ENCODE measurements at places on chromosomes 6 and 20. TPM values are rescaled to one million over a fixed set of nuclear protein-coding genes. Genes with fewer than 3 reads are reported as not detected.

SRXN1 gene
- total RNA-seq: 26.9 TPM

CST5 gene
- total RNA-seq: not detected

KHDC3L gene
- total RNA-seq: 0.47 TPM

DNA sequence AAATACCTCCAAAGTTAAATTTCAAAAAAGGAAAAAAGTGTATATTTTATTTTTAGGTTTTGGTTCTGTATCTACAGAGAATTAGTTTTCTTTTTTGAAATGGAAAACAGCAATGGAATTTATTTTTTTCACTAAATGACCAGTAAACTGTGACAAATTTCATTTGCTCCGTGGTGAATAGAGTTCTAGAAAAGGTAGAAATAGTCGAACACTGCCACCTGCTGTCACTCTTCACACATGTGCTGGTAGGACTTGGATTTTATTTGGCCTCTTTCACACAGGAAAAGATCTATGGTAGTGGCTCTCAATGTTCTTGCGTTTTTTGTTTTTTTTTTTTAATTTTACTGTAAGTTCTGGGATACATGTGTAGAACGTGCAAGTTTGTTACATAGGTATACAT is 312.5 kb downstream of the EYA4 start:
- DNase-seq: peak; percentile 75
- no peak overlapping the region for H3K27ac ChIP-seq
- H3K4me3 ChIP-seq: no peak overlapping the region
- no peaks in the 10 kb centered on the region for H3K4me1 ChIP-seq
- no peaks in the 10 kb centered on the region for H3K36me3 ChIP-seq
- no peaks in the 10 kb centered on the region for H3K27me3 ChIP-seq
